DMS153 (cell line): ENCODE measurements at places on chromosomes 1 and 21.
A peak's percentile ranks its signal among the peaks of the same experiment; 100 is the strongest.

DNA sequence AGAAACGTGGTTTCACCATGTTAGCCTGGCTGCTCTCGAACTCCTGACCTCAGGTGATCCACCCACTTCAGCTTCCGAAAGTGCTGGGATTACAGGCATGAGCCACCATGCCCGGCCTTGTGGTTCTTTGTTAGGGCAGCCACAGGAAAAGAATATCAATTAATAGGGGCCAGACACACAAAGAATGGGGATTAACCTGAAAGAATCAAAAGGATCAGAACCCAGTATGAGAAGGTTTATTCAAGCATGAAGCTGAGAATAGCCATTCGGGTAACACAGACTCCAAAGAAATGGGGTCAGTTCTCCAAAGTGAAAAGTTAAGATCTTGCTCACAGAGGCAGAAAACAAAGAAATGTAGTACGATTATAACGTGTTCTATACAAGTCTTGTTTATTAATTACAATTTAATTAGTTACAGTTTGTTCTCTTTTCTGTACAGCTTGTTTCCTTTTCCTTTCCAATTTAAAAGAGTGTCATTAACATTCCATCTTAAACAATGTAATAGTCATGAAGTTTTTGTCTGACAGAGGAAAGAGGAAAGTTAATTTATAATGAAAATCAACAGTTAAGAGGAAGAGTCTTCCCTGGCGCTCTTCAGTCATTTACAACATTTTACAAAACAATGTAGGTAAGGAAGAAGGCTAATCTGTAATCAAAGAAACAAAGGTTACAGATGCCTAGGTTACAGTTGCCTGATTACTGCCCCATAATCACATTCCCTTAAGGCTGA lies 51.3 kb upstream of the SLC45A1 start:
- no peak for DNase-seq

GRCh38 chr1:10720635-10721034 lies 75.8 kb downstream of the CASZ1 start:
- no peak for DNase-seq

DNA sequence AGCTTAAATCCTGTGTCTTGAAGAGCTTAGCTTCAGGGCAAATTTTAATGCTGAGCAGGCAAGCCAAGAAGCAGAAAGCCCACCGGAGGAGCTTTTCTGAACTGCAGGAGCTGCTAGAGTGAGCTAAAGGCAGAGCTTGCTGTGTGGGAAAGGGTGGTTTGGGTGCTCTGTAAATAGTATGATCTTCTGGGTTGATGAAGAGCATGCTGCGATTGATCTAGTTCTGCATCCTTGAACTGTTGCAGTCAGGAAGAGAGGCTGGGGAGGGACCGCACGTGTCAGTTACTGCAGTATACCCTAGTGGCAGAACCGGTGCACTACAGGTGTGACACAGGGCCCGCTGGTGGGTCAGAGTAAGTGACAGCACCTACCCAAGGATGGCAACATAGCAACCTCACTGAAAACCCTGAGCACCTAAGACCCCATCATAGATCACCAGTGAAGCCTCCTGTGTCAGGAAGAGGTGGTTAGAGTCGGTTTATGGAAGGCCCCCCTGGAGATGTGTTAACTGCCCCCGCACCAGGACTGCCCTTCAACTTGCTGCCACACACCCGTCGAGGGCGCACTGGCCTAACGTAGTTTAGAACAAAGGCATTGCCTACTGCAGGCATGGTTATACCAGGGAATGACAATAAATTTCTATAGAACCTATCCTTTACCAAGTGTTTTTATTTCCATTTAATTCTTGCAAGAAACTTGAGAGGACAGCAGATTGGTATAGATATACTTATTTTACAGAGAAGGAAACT lies 146.0 kb upstream of the KIAA0040 start:
- no peak for DNase-seq

- DNase-seq: no peak
Measured at GRCh38 chr21:42505090-42505726, 8.4 kb upstream of the SLC37A1 start.

DNA sequence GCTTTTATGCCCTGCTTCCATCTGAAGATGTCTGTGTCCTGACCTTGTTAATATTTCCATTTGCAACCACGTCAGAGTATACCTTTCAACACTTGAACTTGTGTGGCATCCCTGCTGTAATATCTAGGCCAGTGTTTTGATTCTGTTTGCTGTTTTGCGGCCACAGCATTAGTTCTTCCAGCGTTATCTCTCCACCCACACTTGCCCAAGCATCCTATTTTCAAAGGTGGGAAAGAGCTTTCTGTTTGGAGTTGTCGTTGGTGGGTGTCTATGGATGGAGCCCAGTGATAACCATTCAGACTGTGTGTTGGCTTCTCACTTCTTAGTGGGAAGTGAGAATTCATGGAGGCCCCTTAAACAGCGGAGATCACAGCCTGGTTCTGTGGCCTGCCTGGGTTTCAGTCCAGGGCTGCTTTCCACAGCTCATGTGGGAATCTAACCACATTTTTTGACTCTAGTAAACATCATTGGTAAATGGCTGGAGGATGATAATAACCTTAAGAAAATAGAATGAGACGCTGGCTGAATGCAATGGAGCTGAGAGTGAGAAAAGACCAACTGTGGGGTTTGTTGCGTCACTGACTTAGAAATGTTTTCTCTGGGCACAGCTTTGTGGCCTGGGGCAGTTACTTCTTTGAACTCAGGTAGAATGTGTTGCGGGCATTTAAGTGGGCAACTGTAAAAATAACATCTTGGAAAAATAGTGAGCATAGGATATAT lies 7.6 kb downstream of the TENT5C start:
- no peak for DNase-seq

GRCh38 chr1:153880962-153881361 lies 41.8 kb downstream of the GATAD2B start:
- DNase-seq: peak; percentile 100

DNA sequence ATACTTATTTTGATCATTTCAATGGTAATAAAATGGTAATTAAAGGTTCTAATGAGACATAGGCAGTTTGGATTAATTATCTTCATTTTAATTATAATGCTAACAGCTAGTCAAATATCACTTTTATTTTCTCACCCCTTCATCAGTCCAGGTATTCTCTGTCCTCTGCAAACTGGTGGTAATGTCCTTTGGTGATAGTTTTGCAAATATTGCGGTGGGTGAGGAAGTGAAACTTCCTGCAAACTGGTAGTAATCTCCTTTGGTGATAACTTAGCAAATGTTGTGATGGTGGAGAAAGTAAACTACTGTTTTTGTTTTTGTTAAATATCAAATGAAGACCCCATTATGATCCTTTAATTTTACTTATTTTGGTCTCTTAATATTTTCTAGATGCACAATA lies 209.0 kb downstream of the AMY1C start:
- no peak for DNase-seq

GRCh38 chr1:79478728-79479373 lies 472.3 kb upstream of the ADGRL4 start:
- DNase-seq: no peak

GRCh38 chr1:89171067-89171438 lies 4.8 kb downstream of the GBP7 start:
- DNase-seq: no peak

GRCh38 chr1:7516341-7516740 lies 254.8 kb upstream of the VAMP3 start:
- DNase-seq: no peak

DNA sequence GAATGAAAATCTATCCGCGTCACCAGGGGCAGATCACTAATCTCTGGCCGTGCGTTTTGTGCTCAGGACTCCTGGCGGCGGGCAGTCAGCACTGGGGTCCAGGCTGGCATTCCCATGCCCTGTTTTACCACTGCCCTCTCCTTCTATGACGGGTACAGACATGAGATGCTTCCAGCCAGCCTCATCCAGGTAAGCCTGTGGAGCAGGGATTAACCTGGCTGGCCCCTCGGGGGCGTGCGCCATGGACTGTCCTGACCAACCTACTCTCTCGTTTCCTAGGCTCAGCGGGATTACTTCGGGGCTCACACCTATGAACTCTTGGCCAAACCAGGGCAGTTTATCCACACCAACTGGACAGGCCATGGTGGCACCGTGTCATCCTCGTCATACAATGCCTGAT lies 10.9 kb upstream of the CENPS start:
- no peak for DNase-seq

- no peak for DNase-seq
Measured at GRCh38 chr1:2224631-2225428, 3.3 kb upstream of the SKI start.

DNA sequence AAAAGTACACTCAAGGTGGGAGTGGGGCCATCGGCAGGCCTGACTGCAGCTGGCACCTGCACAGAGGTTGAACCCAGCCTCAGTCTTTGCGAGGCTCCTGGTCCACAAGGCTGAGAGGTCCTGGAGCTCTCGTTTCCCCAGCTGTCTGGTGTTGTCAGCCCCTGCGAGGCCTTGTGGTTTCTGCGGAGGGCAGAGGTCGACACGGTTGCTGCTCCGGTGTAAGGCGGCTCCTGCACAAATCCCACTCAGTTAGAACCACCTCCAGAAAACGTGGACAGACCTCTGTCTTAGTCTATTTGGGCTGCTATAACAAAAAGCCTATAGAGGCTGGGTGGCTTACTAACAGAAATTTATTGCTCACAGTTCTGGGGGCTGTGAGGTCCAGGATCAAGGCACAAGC lies 5.8 kb downstream of the KIAA1614 start:
- no peak for DNase-seq
